GM23338 (cell line): ENCODE measurements at places on chromosomes 11 and 22. TPM values are rescaled to one million over a fixed set of nuclear protein-coding genes. Genes with fewer than 3 reads are reported as not detected.

The TXNRD2 gene
- polyA plus RNA-seq, result 9.2 and 12.4 TPM in 2 replicates

The C11orf65 gene
- 0.64 and 1.7 TPM in 2 replicates for polyA plus RNA-seq

The IGLL5 gene
- not detected in 2 replicates for polyA plus RNA-seq

The TMEM218 gene
- polyA plus RNA-seq, result 23.8 and 24.2 TPM in 2 replicates

The OR8G5 gene
- polyA plus RNA-seq, result not detected in 2 replicates

The SCGB1D2 gene
- not detected in 2 replicates for polyA plus RNA-seq

The EHF gene
- not detected in 2 replicates for polyA plus RNA-seq

The MMP1 gene
- polyA plus RNA-seq, result not detected in 2 replicates

The C11orf58 gene
- polyA plus RNA-seq, result 248 and 280 TPM in 2 replicates

The IL18 gene
- 1.7 and 1.8 TPM in 2 replicates for polyA plus RNA-seq

The SRRD gene
- polyA plus RNA-seq, result 17.8 and 23.2 TPM in 2 replicates

The NLRP6 gene
- polyA plus RNA-seq, result 0.15 TPM in 1 of 2 replicates, not detected in the other

The ELMOD1 gene
- 1.6 and 1.8 TPM in 2 replicates for polyA plus RNA-seq

The HIKESHI gene
- 162 and 170 TPM in 2 replicates for polyA plus RNA-seq

The ALX4 gene
- polyA plus RNA-seq, result not detected in 2 replicates

The C1QTNF5 gene
- polyA plus RNA-seq, result 1.8 and 1.9 TPM in 2 replicates

The OLFML1 gene
- 0.12 and 0.21 TPM in 2 replicates for polyA plus RNA-seq

The GRM5 gene
- 0.12 and 0.23 TPM in 2 replicates for polyA plus RNA-seq

The FZD4 gene
- 1.4 and 1.5 TPM in 2 replicates for polyA plus RNA-seq

The MIOX gene
- polyA plus RNA-seq, result not detected in 2 replicates

The AMOTL1 gene
- polyA plus RNA-seq, result 4.1 and 4.3 TPM in 2 replicates

The EMSY gene
- 22.0 and 25.0 TPM in 2 replicates for polyA plus RNA-seq

The ZFP91 gene
- 10.2 and 11.1 TPM in 2 replicates for polyA plus RNA-seq

The DKK3 gene
- polyA plus RNA-seq, result 14.8 and 16.8 TPM in 2 replicates

The ARHGAP42 gene
- polyA plus RNA-seq, result 23.5 and 23.7 TPM in 2 replicates

The MPPED2 gene
- 2.4 and 4.4 TPM in 2 replicates for polyA plus RNA-seq

The SYT12 gene
- polyA plus RNA-seq, result 0.92 TPM in 2 replicates

The NPAS4 gene
- polyA plus RNA-seq, result 0.66 and 0.71 TPM in 2 replicates

The ROBO4 gene
- polyA plus RNA-seq, result 0.28 TPM in 1 of 2 replicates, not detected in the other

The TRIM77 gene
- not detected in 2 replicates for polyA plus RNA-seq

The NUDT8 gene
- polyA plus RNA-seq, result 15.1 and 16.4 TPM in 2 replicates
